ENCODE measurements at places on chromosomes 11 and 22. TPM values are rescaled to one million over a fixed set of nuclear protein-coding genes. Genes with fewer than 3 reads are reported as not detected.
A peak's percentile ranks its signal among the peaks of the same experiment; 100 is the strongest.

The PIWIL4 gene
- total RNA-seq = 0.86 TPM

The APOL3 gene
- total RNA-seq = 10.4 TPM

GRCh38 chr11:75850787-75851186 is 35.8 kb downstream of the UVRAG start:
- DNase-seq = peak; percentile 51

DNA sequence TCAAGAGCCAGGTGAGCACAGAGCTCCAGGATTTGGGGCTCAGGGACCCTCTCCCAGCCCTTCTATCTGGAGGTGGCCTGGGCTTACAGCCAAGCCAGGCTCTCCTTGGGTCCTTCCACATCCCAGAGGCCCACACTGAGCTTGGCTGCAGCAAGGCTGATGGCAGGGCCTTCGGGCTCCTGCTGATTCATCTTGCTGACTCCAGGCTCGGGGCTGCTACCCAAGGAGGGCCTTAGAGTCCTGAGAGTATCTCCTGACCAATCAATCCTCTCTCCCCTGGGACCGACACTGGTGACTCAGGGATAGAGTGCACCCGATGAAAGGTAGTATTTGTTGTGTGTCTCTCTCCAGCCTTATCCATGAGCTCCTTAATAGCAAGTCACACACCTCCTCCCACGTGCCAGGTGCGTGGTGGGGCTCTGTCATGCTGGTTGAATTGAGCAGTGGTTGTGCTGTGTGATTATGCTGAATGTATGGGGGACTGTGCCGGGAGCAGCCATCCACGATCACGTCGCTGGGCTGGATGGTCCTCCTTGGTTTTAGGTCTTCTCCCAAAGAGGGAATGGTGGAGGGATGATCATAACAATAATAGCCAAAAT is 62.3 kb downstream of the GRIK4 start:
- DNase-seq = no peak

DNA sequence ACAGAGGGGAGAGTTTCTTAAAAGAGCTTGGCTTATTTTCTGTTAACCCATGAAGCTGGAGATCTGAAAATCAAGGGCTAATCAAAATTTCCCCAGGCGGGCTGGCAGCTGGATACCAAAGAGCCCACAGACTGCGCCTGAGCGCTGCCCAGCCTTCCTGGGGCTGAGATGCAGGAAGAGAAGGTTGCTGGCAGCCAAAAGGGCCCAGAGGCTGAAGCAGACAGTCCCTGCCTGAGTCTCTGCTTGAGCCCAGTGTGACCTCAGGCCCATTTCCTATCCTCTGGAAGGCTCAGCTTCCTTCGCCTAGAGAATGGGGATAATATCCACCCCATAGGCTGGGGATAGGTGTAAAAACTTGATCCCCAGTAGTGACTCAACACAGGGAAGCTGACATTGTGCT is 49.1 kb downstream of the ARRB1 start:
- DNase-seq = no peak

GRCh38 chr11:128837627-128838026 is 29.5 kb downstream of the KCNJ1 start:
- DNase-seq = no peak

The ADSL gene
- total RNA-seq = 102 TPM

The TMEM86A gene
- total RNA-seq = 0.32 TPM

The TBX10 gene
- total RNA-seq = not detected

DNA sequence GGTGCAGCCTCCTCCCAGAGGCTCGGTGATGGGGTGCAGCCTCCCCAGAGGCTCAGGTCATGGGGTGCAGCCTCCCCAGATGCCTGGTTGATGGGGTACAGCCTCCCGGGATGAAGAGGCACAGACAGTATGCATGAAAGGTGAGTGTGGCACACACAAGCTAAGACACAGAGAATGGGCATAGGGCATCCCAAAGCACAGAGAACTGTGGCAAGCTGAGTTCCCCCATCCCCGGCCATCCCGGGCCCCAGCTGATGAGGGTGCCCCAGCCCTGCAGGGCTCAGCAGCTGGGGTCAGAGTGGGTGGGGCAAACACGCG is 4.8 kb upstream of the SYT8 start:
- no peak for DNase-seq

DNA sequence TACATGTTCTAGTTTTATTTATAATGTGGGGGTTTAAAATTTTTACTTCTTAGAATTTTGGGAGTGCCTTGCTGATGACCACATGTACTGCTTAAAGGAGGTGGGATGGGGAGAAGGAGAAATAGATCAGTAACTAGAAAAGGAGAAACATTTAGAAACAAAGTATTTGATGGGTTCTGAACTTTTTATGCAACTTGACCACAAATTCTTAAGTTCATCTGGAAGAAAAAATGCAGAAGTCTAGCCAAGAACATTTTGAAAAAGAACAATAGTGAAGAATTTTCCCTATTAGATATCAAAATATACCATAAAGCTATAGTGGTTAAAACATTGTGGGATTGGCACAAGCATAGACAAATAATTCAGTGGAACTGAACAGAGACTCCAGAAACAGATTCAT is 73.3 kb upstream of the AMPD3 start:
- no peak for DNase-seq

DNA sequence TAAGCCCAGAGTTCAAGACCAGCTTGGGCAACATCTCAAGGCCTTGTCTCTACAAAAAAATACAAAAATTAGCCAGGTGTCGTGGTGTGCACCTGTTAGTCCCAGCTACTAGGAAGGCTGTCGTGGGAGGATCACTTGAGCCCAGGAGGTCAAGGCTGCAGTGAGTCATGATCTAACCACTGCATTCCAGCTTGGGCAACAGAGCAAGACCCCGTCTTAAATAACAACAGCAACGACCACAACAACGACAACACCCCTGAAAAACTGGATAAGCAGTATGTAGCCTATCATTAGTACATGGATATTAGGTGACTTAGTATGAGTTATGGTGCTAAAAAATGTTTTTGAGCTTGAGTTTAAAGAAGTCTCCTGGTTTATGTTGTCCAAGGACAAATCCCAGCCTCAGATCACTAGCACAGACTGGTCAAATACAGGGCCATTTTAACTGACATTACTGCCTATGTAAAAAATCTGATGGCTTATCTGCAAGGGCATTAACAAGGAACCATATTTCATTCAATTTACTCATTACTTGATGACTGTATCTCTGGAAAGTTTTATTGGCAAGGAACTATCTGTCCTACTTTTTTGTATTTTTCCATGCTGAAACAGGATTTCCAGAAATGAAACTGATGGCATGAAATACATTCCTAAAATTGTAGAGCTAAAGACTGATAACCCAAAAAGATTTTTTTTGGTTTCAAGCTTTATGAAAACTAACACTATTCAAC is 23.4 kb downstream of the C2CD3 start:
- DNase-seq = peak; percentile 67

The TMPRSS5 gene
- under 0.01 TPM for total RNA-seq

- DNase-seq = peak; percentile 23
These were observed 195.2 kb downstream of the TRIM29 start for GRCh38 chr11:119942583-119943297.

DNA sequence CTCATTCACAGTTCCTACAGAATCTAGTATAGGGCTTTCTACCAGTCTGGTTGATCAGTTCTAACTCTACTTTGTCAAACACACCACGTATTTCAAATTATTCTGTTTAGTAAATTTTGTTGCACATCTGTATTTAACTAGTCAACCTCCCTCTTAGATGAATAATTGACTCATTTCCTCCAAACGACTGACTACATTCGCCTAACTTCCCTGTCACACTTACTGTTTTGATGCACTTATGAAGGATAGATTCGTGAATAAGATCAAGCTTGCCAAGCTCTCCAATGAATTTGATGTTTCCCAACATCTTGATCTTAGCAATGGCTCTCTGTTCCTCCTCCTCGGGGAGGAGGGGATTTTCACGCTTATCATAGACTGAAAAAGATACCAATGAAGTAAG is 5.0 kb downstream of the EIF4G2 start:
- DNase-seq = no peak

The PES1 gene
- 57.3 TPM for total RNA-seq

- DNase-seq = no peak
These were observed 308.7 kb downstream of the DCDC1 start for GRCh38 chr11:31060880-31061279.

- no peak for DNase-seq
These were observed 56.0 kb downstream of the SLC1A2 start for GRCh38 chr11:35363246-35363801.

The CRYBB1 gene
- not detected for total RNA-seq

- DNase-seq = no peak
These were observed 6.8 kb downstream of the PPP2R1B start for GRCh38 chr11:111759376-111759775.

The OR51B4 gene
- total RNA-seq = not detected

GRCh38 chr22:50630376-50630775 is 2.4 kb upstream of the ARSA start:
- DNase-seq = no peak

GRCh38 chr11:12266943-12267342 is 110.4 kb upstream of the PARVA start:
- DNase-seq = no peak

GRCh38 chr11:102144357-102145355 is 34.4 kb downstream of the YAP1 start:
- peak; percentile 80 for DNase-seq

GRCh38 chr11:79363861-79364378 is 76.9 kb downstream of the TENM4 start:
- DNase-seq = no peak

DNA sequence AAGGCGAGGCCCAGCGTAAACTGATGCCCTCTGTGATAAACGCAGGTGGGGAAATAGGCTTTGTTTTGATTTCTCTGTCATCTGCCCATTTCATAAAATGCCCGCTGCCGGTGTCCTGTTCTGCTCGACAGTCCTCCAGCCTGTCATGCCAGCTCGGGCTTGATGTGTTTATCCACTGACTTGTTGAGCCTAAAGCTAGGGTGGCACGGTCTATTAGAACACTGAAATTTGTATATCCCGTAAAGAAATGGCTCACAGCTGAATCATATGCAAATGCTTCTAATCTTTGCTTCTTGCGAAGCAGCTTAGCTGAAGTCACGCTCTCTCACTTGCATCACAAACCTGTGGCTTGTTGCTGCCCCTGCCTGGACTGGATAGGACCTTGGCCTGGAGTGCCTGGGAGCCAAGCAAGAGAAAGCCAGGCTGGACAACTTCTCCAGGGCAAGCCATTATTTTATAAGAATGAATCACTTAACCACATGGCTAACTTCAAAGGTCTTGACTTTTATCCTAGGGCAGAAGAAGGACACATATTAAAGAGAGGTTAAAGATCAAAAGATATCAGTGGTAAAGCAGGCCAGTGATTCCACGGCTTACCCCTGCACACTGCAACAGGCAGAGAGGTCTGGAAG is 33.1 kb downstream of the EHF start:
- DNase-seq = peak; percentile 99

DNA sequence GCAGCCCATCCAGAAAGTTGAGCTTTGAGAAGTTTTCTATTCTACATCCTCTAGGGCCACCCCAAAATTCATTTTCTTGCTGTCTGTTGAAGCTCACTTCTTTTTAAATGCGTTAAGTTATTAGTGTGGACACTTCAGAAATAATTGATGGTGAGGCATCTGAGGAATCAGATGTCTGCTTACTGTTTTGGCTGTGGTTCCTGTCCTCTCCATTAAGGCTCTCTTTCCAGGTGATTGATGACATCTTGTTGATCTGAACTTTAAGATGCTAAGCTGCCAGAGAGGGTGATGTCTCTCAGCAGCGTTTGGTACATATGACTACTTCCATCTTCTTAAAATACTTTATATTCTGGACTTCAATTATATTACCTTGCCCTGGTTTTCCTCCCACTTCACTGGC is 45.2 kb downstream of the FAT3 start:
- DNase-seq = no peak

DNA sequence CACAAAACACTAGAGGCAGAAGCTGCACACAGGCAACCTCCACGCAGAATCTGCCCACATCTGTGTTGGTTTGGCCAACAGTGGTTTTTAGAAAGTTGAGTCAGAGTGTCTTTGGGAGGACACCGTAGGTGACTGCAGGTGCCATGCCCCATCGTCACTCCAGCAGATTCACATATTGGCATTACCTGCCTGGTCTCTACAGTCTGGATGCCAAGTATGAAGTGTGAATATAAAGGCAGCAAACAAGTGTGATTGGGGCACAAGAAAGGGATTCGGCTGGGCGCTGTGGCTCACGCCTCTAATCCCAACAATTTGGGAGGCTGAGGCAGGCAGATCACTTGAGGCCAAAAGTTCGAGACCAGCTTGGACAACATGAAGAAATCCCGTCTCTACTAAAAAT is 11.0 kb upstream of the FXYD2 start:
- DNase-seq = no peak

The GGTLC2 gene
- not detected for total RNA-seq

DNA sequence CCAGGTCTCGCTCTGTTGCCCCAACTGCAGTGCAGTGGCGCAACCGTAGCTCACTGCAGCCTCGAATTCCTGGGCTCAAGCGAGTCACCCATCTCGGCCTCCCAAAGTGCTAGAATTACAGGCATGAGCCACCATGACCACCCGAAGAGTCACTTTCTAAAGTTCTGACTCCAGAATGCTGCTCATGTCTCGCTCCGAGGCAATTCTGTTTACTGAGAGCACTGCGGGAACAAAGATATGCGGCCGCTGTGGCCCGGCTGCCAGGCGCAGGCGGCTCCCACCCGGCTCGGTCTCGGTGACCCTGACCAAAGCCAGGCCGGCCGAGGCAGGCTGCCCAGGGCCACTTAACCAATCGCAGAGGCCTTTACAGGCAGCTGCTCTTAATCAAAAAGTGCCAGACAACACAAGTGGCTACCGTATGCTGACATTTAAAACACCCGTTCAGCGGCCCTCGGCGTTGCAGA is 78.7 kb downstream of the PHF21B start:
- DNase-seq = peak; percentile 23

GRCh38 chr22:50260801-50261614 is 475 bp downstream of the MAPK12 start:
- DNase-seq = peak; percentile 73

GRCh38 chr11:1970956-1971355 is 23.8 kb downstream of the MRPL23 start:
- DNase-seq = no peak

DNA sequence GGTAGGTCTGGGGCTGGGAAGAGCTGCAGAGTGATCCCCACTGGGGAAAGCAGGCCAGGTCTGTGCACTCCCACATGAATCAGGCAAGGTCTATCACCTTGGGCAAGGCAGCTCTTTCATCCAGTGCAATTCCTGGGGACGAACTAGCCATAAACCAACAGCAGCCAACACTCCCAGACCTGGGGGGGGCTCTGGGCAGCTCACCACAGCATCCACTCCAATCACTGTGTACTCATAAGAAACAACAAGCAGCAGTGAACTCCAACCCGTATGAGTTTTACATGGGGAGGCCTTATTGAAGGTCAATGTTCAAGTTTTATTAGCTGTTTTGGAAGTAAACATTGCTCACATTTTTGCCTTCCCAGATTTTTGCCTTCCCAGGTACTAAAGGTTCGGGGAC is 157.4 kb upstream of the NAV2 start:
- no peak for DNase-seq

GRCh38 chr22:23138584-23139435 is 3.0 kb downstream of the RSPH14 start:
- DNase-seq = no peak
